Sigmoid colon (tissue), 7 donors: ENCODE measurements at places on chromosomes 3 and 15.

GRCh38 chr15:88069561-88069960 is 187.0 kb downstream of the NTRK3 start:
- DNase-seq, result no peak

- DNase-seq, result no peak
Measured at GRCh38 chr15:72521682-72522081, 47.6 kb downstream of the ARIH1 start.

DNA sequence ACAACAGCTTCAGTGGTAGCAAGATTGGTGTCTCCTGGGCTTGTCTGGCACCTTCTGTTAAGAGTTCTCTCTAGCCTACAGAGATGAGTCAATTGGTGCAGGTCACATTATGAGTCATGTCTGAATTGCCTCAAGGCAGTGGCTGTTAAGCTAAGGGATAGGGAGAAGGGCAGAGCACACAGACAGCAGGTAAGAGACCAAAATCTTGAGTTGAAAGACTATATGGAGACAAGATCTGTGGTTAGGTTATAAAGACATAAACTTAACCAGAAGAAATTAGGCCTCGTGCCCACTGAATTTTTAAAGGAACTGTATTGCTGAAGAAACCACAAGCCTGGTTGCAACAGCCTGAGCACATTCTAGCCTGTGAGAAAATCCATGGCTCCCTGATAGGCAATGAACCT is 19.2 kb upstream of the KPNA1 start:
- DNase-seq, result no peak

DNA sequence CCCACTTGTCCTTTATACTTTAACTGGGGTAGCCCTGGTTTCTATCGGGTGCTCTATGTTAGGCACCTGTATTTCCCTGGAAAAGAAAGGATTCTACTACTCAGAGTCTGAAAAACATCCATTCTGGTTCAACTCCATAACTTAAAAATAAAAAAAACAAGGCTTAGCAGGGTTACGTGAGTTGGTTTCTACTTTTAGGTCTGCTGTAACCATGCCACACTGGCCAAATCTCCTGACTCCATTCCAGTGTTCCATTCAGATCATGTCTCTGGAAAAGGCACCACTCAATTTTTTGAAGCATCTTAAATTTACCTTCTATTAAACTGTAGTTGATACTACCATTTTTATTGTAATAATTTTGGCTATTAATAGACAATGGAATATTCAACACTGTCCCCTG is 62.1 kb downstream of the CAPN3 start:
- DNase-seq, result no peak

GRCh38 chr15:91369823-91370222 is 269.8 kb downstream of the SV2B start:
- no peak for DNase-seq

GRCh38 chr3:122246199-122246598 is 62.7 kb downstream of the CASR start:
- DNase-seq, result no peak

DNA sequence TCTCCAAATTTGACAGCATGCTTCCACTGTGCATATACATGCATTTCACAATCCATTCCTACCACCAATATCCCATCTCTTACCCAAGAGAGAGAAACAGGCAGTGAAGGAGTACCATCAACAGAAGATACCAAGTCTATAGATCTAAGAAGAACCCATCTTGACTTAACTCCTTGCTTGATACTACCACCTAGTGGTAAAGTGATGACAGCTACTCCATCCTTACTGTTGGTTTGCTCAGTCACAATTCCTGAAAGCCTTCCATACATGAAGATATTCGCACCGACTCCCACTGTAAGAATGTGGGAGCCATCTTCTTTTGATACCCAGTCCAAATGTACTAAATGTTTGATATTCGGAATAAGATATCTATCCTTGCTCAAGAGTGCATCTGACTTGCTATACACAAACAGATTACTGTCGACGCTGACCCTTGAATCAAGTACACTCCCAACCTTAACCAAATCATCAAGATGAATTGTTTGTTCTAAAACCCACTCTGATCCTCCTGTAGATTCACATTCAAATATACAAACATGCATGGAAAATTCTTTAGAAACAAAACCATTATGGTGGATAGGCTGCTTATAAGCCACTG is 123.1 kb downstream of the DMXL2 start:
- DNase-seq, result no peak

DNA sequence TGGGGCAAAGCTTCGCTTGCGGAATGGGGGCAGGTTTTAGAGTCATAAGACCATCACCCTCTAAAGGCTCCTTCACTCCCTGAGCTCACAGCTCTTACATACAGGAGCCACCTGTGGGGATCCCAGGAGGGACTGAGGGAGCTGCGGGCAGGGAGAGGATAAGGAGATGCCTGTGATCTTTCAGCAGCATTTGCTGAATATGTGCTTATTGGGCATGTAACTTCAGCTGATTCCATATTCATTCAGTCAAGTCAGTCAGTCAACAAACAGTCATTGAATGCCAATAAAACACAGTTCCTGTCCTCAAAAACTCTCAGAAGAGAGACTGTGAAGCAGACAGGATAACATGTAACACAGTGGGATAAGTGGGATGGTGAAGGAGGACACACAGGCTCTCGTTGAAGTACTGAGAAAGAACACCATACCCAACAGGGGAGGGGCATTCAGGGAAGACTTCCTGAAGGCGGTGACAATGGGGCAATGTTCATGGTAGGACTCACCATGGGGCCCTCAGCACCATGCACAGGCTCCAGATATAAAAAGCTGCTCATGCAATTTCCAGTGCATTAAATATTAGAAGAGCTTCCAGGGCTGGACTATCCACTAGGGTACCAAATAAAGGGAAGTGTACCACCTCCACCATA is 240.9 kb downstream of the UACA start:
- no peak for DNase-seq

- DNase-seq, result no peak
Measured at GRCh38 chr3:184694716-184695115, 17.1 kb downstream of the MAGEF1 start.

DNA sequence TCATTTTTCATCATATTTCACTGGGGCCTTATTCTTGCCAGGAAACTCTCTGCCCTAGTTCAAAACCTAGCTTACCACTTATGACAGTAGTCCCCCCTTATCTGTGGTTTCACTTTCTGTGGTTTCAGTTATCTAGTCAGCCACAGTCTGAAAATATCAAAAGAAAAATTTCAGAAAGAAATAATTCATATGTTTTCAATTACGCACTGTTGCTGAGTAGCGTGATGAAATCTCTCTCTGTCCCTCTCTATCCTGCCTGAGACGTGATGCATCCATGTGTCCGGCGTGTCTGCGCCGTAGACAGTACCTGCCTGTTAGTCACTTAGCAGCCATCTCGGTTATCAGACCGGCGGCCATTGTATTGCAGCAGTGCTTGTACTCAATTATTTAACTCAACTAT is 369.9 kb upstream of the MCTP2 start:
- no peak for DNase-seq

DNA sequence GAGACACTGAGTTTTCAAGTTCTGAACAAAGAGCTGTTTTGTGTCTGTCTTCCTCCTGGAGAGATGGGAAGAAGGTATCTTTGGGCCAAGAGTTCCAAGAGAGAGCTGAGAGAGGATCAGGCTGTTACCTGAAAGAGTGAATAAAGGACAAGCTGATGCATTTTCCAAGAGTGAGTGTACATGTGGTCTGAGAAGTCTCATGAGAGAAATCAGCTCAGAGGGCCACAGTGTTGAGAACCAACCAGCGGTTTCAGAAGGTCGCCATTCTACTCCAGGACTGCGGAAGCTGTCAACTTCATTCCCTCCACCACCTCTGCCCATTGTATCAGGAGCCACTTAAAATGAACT is 42.7 kb upstream of the PPP2R3A start:
- DNase-seq, result no peak

GRCh38 chr3:129769616-129770015 is 123.9 kb downstream of the TMCC1 start:
- DNase-seq, result no peak

DNA sequence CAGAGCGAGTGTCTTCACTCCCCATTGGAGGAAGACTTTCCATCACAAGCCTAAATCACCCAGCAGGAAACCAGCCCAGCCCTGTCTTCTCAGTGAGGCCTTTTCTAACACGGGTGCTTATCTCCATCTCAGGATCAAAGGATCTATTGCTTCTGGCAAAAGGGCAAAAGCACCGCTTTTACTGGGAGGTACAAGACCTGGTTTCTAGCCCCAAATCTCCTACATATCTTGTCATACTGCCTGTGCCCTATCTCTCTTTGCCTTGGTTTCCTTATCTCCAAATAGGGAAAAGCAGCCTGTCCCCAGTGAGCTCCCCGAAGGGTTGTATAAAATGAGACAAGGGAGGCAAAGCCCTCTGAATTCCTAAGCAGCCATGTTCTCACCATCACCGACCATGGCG is 5.2 kb downstream of the GLB1 start:
- DNase-seq, result no peak

GRCh38 chr3:47891613-47892005 is 88.7 kb downstream of the DHX30 start:
- no peak for DNase-seq

- no peak for DNase-seq
Measured at GRCh38 chr3:162094301-162094700, 597.7 kb downstream of the OTOL1 start.

DNA sequence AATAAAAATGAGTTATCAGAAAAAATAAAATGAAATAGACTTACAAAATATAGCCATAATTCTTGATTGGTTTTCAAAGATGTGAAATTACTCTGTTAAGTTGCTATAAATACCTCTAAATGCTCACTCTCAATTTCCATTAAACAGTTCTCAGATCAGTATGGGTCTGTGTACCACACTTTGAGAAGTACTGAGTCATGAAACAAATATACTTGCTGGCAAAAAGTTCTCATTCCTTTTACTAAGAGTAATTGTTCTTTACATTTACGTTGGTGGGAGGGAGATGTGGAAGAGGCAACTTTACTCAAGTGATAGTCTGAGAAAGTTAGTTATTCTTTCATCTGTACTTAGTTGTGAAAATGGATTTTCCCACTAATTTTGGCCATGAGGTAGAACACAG is 96.3 kb downstream of the ZNF385D start:
- DNase-seq, result no peak

- no peak for DNase-seq
Measured at GRCh38 chr3:37564518-37564917, 297.2 kb upstream of the CTDSPL start.

DNA sequence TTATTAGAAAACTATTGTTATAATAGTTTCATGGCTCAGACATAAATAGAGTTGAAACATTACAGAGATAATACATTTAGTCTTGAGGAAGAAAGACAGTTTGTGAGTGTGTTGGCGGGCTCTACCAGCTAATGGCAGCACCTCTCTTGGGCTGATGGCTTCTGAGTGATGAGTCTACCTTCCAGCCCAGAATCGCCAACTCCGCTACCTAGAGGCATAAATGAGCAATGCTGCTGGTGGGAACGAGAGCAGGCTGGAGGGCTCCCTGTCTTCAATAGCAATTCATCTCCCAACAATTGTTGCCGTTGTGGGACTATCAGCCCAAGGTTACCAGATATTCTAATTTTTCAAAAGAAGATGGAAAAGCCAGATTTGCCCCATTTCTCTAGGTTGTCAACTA is 388.7 kb downstream of the FOXP1 start:
- no peak for DNase-seq

DNA sequence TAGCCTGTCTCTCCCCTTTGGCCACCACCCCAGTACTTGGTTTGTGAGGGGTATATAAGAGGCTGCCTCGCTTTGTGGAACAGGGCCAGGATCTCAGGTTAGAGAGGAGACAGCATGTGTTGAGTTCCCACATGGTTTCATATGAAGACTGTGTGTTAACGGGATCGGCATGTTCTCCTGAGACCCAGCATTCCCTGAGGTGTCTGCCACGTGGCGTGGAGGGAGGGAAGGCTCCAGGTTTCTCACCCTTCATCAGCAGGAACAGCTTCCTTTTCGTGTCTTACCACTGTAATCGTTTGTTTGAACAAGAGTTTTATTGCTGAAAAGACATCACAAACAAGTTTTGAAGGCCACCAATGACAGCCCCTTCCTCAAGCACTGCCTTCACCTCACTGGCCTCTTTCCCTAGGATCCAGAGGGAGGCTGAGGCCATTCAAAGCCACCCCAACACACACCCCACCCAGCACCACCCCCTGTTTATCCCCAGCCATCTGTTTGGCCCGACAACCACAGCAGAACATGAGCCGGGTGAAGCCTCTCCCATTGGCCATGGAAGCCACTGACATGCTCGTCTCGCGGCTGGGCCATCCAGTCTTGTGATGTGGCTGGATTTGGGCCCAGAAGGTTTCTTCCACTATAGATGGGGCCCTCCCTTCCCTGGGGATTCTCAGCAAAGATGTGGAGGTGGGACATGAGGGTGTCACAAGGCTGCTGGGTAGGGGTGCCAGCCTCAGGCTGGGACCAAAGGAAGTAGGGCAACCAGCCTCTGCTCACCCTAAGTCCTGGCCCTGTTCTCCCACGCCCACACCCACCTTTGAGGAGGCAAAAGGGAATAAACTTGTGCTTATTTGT is 10.0 kb downstream of the BHLHE40 start:
- peak; percentile 82 for DNase-seq

DNA sequence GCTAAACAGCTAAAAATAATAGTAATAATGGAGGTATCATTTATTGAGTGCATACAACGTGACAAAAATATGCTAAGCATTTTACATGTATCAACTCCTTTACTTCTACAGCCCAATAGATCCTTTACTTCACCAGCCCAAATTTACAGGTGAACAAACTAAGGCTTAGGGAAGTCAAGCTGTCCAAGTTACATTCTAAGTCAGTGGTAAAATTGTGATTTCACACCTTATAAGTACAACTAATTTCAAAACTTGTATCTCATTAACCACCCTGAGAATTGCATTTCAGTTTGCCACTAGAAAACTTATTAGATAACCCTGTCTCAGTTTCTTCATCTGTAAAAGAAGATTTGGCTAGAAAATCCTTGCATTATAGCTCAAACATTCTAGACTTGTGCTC is 10.7 kb downstream of the SLC33A1 start:
- no peak for DNase-seq

DNA sequence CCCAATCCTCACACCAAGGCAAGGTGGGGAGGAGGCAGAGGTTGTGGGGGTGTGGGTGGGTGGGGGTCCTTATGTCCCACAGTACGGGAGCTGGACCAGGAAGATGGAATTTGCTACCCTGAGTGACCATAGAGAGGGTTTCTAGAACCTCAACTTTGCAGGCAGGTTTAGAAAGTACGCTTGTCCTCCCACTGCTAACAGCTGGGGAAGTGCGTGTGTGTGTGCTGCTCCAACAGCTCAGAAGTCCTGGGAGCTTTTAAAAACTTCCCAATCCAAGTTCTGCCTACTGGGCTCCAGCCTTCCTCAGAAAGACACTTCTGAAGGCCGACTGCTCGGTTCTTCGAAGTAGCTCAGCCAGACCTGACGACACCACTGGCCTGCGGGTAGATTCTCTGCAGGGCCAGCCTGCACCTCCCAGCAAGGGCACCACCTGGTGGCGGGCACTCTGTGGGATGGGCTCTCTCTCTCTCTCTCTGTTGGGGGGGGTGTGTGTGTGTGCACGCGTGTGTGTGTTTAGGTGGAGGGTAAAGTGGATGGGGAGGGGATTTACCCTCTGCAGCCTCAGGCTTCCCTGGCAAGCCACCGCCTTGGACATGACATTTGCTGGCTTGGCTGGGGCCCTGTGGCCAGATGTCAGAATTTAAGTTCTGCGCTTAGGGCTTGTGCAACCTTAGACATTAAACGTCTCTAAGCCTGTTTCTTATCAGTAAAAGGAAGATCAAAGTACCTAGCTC is 15.6 kb downstream of the TMEM158 start:
- DNase-seq, result peak; percentile 94

GRCh38 chr3:6099458-6100075 is 761.3 kb upstream of the GRM7 start:
- peak; percentile 61 for DNase-seq
